ENCODE measurements at places on chromosomes 2 and 18. TPM values are rescaled to one million over a fixed set of nuclear protein-coding genes. Genes with fewer than 3 reads are reported as not detected.

The FEV gene
- total RNA-seq: not detected

The WNT10A gene
- 0.06 TPM for total RNA-seq

GRCh38 chr2:176518823-176519222, 249.6 kb downstream of the MTX2 start:
- DNase-seq: no peak

GRCh38 chr2:95670686-95671085, 78.9 kb downstream of the TRIM43 start:
- no peak for DNase-seq

DNA sequence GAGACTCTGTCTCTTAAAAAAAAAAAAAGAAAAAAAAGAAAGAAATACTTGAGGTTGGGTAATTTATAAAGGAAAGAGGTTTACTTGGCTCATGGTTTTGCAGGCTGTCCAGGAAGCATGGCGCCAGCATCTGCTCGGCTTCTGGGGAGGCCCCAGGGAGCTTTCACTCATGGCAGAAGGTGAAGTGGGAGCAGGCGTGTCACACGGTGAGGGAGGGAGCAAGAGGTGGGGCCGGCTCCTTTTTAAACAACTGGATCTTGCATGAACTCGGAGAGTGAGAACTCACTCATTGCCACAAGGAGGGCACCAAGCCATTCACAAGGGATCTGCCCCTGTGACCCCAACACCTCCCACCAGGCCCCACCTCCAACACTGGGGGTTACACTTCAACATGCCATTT, 30.6 kb downstream of the CYP26B1 start:
- DNase-seq: no peak

DNA sequence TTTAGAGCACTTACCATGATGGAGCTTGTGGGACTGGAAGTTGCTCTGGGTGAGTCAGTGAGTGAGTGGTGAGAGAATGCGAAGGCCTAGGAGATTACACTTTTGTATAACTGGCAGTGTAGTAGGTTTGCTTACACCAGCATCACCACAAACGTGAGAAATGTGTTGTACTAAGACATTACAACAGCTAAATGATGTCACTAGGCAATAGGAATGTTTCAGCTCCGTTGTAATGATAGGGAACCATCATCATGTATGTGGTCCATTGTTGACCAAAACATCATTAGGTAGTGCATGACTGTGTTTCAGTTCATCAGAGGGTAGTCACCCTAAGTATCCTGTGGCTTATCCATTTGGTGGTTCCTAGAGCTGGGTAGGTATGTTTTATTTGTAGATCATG, 11.9 kb downstream of the ZNF407 start:
- DNase-seq: peak; percentile 56

- DNase-seq: peak; percentile 19
Observed at GRCh38 chr2:229032608-229033234, 238.4 kb downstream of the PID1 start.

DNA sequence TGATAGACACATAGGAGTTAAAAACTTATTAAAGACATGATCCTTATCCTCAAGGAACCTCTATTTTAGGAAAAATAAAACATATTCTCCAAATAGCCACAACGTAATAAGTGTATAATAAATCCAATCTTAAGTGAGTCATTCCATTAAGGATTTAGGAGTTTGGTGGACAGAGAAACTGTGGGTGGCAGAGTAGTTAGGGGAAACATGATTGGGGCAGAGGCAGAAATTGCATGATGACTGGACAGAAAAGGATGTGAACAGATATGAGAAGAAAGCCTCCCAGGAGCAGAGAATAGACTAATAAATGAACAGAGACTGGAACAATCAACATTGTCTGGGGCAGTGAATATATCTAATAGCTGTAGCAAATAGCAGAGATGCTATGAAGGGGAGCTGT, 48.1 kb upstream of the SIGLEC15 start:
- peak; percentile 87 for DNase-seq

GRCh38 chr18:45569566-45570275, 45.6 kb upstream of the SLC14A2 start:
- no peak for DNase-seq

- DNase-seq: no peak
Observed at GRCh38 chr2:80002112-80002511, 302.4 kb downstream of the LRRTM1 start.
